ENCODE measurements at places on chromosomes 2 and 18.

- no peak for DNase-seq
Measured at GRCh38 chr2:38463752-38464151, 86.7 kb upstream of the ATL2 start.

DNA sequence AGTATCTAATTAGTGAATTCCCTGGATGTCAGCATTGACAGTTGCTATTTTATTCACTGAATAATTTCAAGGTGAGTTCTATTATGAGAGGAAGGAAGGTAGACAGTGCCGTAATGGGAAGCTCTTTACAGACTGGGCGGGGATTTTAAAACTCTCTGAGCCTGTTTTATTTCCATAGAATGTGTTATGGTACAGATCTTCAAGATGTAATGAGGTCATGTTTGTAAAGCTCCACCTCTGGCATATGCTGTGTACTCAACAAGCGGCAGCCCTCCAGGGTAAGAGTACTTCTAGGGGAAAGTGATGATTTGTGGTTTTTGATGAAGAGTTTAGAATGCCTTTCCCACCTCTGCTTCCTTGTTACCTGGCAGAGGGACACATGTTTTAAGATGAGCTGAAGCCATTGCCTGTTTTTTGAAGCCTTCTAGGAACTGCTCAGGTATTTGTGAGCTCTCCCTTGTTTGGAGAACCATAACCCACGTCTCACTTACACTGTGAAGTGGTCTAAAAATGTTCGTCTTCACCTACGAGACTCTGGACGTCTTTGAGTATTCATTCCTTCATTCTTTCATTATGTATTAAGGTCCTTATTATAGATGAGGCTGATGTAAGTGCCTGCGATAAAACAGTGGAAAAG lies 251.2 kb downstream of the PTGR3 start:
- DNase-seq = no peak

- no peak for DNase-seq
Measured at GRCh38 chr18:68241881-68242280, 473.0 kb downstream of the TMX3 start.

DNA sequence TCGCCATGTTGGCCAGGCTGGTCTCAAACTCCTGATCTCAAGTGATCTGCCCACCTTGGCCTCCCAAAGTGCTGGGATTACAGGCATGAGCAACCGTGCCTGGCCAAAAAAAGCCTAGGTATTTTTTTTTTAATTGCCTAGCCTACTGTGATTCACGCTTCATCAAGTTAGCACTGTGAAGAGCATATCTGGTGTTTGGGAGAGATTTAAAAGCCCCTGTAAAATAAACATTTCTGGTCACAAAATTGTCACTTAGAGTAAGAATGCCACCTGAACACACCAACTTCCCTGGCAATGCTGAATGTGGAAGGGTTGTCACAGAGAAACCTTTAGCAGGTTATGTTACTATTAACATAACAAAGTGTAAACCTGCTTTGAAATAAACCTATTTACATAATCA lies 39.7 kb upstream of the CHAC2 start:
- no peak for DNase-seq

- no peak for DNase-seq
Measured at GRCh38 chr2:239526666-239527415, 126.0 kb upstream of the HDAC4 start.

DNA sequence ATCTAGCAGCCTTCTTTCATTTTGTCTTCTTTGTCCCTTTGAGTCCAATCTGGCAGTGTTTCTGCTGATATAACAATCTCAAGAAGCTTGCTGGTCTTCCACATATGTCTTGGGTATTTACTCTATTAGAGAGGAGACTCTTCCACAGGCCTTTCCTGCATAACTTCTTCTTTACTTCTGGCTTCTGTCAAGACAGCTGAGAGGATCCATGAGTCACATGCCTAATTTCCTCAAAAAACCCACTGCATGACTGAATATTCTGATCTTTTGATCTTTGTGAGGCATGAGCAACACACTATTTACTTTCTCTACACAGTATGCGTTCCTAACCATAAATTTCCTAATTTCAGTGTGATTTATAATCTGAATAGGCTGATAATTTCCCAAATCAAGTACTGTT lies 5.1 kb upstream of the DCC start:
- peak; percentile 8 for DNase-seq

GRCh38 chr2:44934983-44935728 lies 6.3 kb upstream of the SIX3 start:
- peak; percentile 42 for DNase-seq

DNA sequence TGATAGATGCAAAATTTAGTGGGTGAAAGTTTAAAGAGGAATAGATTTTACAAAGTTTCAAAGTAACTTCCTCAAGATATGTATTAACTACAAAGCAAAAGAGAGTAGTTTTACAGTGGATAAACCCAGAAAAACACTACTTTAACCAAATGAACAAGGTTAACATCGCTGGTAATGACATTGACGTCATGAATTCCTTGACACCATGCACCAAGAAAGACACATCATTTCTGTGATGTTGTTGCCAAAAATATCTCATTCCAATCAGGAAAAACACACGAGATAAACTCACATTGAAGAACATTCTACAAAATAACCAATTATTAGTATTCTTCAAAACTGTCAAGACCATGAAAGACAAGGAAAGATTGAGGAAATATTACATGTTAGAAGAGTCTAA lies 605.6 kb upstream of the SETBP1 start:
- DNase-seq = no peak
